Stimulated activated CD8-positive, alpha-beta memory T cell treated with anti-CD3 and anti-CD28 coated beads, Interleukin-15, amount 100 ng/mL, for 1 hour (primary cell): ENCODE measurements at places on chromosomes 11 and 22.

GRCh38 chr11:70666311-70666710 lies 268.0 kb downstream of the CTTN start:
- DNase-seq: no peak

GRCh38 chr11:7454854-7455253 lies 30.5 kb upstream of the OLFML1 start:
- DNase-seq: no peak

DNA sequence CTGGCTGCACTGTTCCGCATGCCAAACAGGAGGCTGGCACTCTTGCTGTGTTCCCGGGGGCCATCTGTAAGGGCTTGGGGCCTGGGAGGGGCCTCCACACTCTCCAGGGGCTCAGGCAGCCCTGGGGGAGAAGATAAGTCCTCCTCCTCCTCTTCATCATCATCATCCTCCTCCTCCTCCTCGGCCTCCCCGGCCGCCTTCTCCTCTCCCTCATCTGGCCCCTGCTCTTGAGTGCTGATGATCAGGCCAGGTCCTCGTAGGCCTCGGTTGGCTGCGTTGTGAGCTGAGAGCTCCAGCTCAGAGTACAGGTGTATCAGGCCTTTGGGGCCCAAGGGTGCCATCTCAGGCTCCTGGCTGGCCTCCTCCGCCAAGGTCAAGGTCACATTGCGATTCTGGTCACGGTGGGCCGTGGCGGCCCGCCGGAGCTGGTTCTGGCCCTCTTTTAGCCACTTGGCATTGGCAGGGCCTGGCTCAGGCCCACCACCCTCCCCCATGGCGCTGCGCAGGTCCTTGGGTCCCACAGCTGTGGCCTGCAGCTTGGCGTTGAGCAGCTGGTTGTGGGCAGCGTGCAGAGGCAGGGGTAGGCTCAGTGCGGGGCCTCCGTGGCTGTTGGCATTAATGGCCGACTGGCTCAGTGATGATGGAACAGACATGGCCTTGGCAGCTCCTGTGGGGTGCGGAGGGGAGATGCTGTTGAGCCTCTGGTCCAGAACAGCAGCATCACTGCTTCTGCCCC lies 8.0 kb downstream of the APBB1 start:
- no peak for DNase-seq

DNA sequence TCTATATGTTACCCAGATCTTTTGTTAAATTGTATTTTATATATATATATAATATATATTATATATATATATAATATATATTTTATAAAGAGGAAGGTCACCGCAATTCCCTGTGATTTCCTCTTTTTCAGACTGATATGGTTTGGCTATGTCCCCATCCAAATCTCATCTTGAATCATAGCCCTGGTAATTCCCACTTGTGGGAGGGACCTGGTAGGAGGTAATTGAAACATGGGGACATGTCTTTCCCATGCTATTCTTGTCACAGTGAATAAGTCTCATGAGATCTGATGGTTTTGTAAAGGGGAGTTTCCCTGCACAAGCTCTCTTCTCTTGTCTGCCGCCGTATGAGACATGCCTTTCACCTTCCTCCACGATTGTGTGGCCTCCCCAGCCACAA lies 157.6 kb downstream of the RAB38 start:
- DNase-seq: no peak

DNA sequence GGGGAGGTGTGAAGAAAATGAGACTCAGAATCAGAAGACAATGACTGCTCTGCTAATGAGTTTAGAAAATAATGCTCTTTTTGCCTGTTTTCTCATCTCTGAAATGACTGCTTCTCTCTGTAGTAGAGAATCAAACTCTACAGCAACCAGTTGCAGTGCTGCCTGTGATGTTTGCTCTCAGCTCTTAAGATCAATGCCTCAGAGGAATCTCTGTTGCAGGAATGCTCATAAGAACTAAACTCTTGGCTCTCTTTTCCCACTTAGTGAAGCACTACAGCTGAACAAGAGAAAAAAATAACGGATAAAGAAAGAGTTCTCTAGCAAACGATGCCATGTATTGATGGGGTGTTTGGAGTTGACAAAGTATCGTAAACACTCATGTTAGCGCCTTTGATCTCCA lies 203.5 kb upstream of the SYN3 start:
- no peak for DNase-seq

- DNase-seq: no peak
Observed at GRCh38 chr11:88536616-88537265, 199.2 kb upstream of the CTSC start.

DNA sequence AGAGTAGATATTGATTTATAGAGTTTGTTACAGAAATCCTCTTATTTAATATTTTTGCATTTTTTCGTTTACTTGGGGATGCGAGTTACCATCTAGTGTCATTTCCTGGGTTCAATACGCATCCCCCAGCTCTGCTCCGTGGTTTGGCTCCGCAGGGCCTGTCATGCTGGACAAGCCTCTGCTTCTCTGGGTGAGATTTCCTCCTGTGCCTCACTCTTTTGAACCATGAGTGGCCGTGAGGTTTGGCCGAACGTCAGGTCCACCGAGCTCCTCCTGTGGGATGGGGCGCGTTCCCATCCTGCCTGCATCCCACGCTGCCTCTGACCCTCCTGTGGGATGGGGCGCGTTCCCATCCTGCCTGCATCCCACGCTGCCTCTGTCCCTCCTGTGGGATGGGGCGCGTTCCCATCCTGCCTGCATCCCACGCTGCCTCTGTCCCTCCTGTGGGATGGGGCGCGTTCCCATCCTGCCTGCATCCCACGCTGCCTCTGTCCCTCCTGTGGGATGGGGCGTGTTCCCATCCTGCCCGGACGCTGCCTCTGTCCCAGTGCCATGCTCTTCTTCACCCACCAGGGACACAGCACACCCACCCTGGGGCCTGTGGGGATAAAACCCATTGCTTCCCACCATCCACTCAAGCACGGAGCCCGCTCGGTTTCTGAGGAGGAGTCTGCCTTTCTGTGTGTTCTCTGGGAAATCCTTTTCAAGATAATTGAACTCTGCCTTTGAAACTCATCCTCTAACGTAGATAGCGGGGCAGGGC lies 506.8 kb downstream of the BRD1 start:
- no peak for DNase-seq

GRCh38 chr11:113389272-113389671 lies 1.7 kb downstream of the ANKK1 start:
- no peak for DNase-seq
